KG1 (cell line): ENCODE measurements at places on chromosomes 6 and 20.

DNA sequence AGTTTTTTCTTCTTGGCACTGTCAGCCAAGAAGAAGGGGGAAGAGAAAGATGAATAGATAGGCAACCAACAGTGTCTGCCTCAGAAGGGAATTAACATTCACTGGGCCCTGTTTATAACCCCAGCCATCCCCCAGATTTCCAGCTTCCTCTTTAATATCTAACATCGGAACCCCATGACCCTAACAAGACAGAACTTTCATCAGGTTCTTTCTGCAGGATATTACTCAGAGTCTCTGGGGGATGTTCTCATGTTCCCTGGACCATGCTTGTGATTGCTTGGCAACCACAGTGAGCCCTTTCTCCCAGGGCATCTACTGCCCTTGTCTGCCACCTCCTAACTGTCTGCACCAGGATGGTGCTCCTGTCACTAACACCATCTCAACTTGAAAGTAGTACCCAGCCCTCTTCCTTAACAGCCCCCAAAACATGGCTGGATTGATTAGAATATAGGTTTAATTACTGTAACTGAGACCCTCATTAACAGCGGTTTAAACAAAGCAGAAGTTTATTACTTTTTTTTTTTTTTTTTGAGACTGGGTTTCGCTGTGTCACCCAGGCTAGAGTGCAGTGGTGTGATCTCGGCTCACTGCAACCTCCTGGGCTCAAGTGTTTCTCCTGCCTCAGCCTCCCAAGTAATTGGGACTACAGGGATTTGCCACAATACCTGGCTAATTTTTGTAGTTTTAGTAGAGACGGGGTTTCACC lies 12.0 kb upstream of the PTPN1 start:
- DNase-seq, result no peak

DNA sequence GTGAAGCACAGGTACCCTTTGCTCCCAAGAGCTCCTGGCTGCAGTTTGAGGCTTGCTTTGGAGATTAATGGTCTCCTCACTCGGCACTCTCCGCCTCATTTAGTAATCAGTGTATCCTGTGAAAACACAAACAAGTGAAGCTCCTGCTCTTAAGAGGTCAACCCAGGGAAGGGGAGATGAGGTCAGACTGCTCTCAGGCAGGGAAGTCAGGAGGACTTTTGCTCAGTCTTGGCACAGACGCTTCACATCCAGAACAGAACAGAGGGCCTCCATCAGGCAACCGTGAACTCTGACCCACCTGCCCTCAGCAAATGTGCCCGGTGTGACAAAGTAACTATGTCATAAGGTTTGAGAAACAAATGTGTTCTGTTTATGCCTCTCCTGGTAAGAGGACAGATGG lies 428.8 kb upstream of the JARID2 start:
- DNase-seq, result no peak

GRCh38 chr6:162873537-162873936 lies 145.8 kb downstream of the PACRG start:
- DNase-seq, result no peak

GRCh38 chr6:96156425-96156824 lies 140.7 kb downstream of the FUT9 start:
- DNase-seq, result no peak

DNA sequence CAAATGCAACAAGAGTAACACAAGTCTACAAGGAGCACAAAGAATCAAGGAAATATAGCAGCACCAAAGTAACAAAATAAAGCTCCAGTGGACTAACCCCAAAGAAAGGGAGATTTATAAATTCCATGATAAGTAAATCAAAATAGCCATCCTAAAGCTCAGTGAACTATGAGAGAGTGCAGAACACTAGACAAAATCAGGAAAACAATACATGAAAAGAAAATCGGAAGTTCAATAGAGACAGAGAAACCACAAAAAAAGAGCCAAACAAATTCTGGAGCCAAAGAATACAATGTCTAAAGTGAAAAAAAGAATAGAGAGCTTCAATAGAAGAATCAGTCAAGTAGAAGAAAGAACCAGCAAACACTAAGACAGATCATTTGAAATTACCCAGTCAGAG lies 247.3 kb upstream of the TENT5A start:
- DNase-seq, result no peak
